ENCODE measurements at places on chromosomes 16 and 17. TPM values are rescaled to one million over a fixed set of nuclear protein-coding genes. Genes with fewer than 3 reads are reported as not detected.

GRCh38 chr16:89061590-89062380 is 31.9 kb upstream of the ACSF3 start:
- H3K4me3 ChIP-seq: no peak overlapping the region
- no peaks in the 10 kb centered on the region for H3K27me3 ChIP-seq
- H3K36me3 ChIP-seq: no peaks in the 10 kb centered on the region
- DNase-seq: no peak
- H3K27ac ChIP-seq: no peak overlapping the region

DNA sequence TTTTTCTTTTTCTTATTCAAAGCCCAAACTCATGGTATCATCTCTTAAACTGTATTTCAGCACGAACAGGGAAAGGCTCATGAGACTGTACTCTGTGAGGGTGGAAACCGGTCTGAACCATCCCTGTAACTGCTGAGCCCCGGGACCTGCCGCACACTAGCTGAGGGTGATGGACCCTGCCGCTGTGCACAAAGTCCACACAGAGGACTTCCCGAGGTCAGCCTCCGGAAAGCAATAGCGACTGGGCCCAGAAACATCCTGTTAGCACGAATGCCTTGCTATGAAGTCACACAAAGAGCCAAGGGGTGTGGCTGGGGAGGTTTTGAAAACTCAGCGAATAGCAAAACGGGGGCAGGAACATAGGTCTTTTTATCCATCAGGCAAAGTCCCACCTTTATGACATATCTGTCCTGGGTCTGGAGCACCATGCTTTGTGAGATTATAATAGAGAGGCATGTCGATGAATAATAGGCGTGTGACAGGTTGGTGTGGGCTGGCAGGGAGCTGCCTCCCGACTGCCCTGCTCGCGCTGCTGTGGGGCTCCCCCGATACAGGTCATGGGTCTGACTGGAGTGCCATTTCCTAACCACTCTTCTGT is 33.4 kb downstream of the CDK5R1 start:
- no peak overlapping the region for H3K27ac ChIP-seq
- no peaks in the 10 kb centered on the region for H3K36me3 ChIP-seq
- no peaks in the 10 kb centered on the region for H3K4me1 ChIP-seq
- peak overlapping the region; percentile 47 for H3K4me3 ChIP-seq
- no peak for DNase-seq

DNA sequence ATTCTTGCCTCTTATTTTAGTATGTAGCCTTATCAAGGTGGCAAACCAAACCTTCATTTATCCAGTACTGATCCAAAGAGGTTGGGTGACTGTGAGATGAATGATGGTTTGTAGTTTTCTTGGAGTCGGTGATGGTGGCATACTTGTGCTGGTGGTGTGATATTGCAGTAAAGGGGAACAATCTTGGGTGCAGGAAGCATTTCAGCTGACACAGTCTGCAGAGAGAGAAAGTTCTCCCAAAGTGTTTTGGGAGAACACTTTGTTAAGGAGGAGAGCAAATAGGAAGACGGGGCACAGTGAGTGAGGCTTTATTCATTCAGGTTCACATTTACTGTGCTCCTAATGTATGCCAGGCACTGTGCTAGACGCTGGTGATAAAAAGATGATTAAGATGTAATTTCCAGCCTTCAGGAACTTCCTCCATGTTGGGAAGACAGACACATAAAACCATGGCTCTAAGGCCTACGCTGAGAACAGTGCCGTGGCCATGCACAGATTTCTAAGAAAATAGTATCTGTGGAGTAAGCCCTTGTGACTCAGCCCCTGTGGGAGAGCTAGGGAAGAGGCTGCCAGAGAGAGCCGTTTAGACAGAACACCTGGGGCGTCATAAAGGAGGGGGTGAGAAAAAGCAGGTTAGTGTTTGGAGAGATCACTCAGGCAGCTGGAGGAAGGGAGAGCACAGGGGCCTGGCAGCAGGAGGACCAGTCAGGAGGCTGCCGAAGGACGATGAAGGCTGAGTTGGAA is 13.8 kb downstream of the HEATR3 start:
- peaks cover 5% of the 10 kb centered on the region for H3K36me3 ChIP-seq
- no peak overlapping the region for H3K27ac ChIP-seq
- DNase-seq: no peak
- H3K4me3 ChIP-seq: no peak overlapping the region

DNA sequence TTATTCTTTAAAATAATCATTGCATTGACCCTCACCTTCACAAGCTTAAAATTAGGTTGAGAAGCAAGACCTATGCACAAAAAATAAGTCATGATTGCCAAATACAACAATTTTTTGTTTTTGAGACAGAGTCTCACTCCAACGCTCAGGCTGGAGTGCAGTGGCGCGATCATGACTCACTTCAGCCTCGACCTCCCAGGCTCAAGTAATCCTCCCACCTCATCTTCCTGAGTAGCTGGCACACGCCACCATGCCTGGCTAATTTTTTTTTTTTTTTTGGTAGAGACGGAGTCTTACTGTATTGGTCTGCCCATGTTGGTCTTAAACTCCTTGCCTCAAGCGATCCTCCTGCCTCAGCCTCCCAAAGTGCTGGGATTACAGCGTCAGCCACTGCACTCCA is 24.2 kb downstream of the ZNF652 start:
- DNase-seq: no peak
- H3K4me3 ChIP-seq: no peak overlapping the region
- no peaks in the 10 kb centered on the region for H3K27me3 ChIP-seq
- no peak overlapping the region for H3K27ac ChIP-seq
- no peaks in the 10 kb centered on the region for H3K36me3 ChIP-seq

GRCh38 chr16:88369447-88370008 is 13.2 kb upstream of the ZNF469 start:
- H3K4me3 ChIP-seq: no peak overlapping the region
- H3K36me3 ChIP-seq: no peaks in the 10 kb centered on the region
- no peaks in the 10 kb centered on the region for H3K27me3 ChIP-seq
- H3K27ac ChIP-seq: no peak overlapping the region
- H3K4me1 ChIP-seq: no peaks in the 10 kb centered on the region

DNA sequence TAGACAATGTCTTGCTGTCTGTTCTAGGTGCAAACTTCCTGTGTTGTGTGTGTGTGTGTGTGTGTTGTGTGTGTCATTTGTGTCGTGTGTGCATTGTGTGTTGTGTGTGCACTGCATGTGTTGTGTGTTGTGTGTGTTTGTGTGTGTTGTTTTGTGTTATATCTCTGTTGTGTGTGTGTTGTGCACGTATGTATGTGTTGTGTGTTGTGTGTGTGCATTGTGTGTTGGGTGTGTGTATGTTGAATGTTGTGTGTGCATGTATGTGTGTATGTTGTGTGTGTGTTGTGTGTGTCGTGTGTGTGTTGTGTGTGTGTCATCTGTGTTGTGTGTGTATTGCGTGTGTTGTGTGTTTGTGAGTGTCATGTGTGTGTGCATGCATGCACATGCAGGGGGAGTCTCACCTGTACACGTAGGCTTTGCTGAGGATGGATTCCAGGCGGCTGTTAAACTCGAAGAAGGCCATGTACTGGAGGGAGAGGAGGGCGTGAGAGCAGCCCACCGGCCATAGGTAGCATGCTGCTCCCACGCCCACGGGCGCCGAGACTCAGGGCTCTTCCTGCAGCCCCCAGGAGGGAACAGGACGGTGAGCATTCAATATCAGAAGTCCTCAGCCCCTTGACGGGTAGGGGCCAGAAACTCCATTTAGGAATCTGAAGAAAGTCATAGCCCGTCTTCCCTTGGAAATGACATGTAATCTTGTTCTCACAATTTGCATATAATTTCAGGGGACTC is 58.2 kb downstream of the CNGB1 start:
- DNase-seq: no peak
- H3K36me3 ChIP-seq: no peaks in the 10 kb centered on the region
- H3K4me1 ChIP-seq: no peaks in the 10 kb centered on the region

DNA sequence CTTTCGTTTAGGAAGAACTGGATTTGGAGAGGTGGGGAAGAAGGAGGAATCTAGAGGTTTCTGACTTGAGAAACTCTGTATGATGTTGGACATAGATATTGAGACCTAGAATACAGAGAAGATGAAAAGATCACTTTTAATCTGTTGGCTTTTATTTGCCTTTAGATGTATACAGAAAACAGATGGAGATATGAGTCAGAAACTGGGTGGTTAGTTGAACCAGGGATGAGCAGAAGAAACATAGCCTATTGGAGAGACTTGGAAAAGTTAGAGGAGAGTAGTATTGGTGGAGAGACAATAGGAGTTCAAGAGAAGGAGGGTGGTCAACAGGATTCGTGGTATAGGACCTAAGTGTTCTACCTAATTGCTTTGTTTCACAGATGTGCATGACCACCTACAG is 5.1 kb downstream of the PHAF1 start:
- no peak for DNase-seq
- H3K36me3 ChIP-seq: no peaks in the 10 kb centered on the region
- H3K27me3 ChIP-seq: no peaks in the 10 kb centered on the region
- H3K4me1 ChIP-seq: no peaks in the 10 kb centered on the region
- no peak overlapping the region for H3K27ac ChIP-seq
- H3K4me3 ChIP-seq: no peak overlapping the region

DNA sequence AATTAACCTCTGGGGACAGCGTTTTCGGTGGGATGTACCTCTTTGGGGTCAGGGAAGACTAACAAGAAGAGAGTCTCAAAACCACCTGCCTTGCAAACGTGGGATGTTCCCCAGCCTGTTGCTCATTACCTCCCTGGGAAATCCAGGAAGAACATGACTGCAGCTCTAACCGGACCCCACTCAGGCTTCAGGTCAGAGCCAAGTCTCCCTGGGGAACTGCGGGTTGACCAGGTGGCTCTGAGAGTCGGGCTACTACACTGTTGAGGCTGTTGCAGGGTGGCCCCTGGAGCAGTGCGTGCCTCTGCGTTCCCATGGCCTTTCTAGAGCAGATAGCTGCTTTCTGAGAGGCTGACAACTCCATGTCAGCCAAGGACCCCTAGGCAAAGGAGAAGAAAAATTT is 309.1 kb downstream of the FOXL1 start:
- no peak for DNase-seq
- H3K4me3 ChIP-seq: no peak overlapping the region
- H3K27ac ChIP-seq: no peak overlapping the region
- H3K36me3 ChIP-seq: no peaks in the 10 kb centered on the region

DNA sequence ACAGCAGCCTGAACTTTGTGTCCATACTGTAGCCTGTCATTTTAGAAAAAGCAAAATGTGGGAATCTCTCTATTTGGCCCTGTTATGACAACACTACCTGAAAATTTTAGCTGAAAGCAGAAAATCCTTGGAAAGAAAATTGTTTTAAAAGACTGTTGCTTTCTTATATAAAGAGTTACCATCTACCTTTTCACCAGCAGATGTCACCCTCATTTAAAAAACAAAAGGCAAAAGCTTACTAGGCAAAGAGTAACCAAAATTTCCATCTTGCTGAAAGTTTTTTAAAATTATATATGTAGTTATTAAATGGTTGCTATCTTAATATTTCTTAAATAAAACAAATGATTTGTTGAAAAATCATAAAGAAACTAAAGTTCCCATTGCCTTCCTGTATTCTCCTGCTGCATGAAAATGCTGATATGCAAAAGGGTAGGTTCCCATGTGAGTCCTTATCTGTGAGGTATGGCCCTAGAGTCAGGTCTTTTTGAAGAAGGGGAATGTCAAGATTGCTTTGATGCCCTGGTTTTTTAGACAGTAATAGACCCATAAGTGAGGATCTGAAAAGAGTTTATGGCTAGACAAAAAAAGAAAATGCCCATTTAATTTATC is 61.0 kb downstream of the TNRC6C start:
- H3K27me3 ChIP-seq: no peaks in the 10 kb centered on the region
- no peaks in the 10 kb centered on the region for H3K36me3 ChIP-seq
- no peak for DNase-seq
- no peak overlapping the region for H3K4me3 ChIP-seq

DNA sequence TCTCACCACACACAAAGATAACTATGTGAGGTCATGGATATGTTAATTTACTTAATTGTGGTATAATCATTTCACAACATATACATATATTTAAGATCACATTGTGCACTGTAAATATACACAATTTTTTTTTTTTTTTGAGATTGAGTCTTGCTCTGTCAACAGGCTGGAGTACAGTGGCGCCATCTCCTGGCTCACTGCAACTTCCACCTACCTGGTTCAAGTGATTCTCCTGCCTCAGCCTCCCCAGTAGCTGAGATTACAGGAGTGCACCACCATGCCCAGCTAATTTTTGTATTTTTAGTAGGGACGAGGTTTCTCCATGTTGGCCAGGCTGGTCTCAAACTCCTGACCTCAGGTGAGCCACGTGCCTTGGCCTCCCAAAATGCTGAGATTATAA is 11.5 kb upstream of the PRSS54 start:
- no peak overlapping the region for H3K4me3 ChIP-seq
- no peak for DNase-seq
- no peaks in the 10 kb centered on the region for H3K27me3 ChIP-seq
- H3K27ac ChIP-seq: no peak overlapping the region
- H3K4me1 ChIP-seq: no peaks in the 10 kb centered on the region
- H3K36me3 ChIP-seq: no peaks in the 10 kb centered on the region

DNA sequence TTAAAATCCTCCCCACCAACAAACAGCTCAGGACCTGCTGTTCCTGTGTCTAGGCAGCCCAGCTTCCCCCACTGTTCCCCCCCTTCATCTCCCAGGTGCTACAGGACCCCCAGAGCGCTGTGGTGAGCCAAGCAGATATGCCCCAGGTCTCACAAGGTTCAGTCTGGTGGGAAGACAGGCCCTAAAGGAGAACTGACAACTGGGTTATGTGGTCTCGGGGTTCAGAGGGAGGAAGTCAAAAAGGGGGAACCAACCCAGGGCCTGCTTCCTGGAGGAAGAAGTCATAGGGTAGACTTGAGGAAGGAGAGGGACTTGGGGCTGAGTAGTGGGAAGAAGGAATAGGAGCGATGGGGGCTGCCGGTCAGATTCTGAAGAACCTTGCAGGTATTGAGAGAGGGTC is 2.6 kb downstream of the RIPOR1 start:
- peaks cover 8% of the 10 kb centered on the region for H3K4me1 ChIP-seq
- H3K27me3 ChIP-seq: no peaks in the 10 kb centered on the region
- no peak overlapping the region for H3K4me3 ChIP-seq
- DNase-seq: no peak
- no peaks in the 10 kb centered on the region for H3K36me3 ChIP-seq

GRCh38 chr17:18331879-18332278 is 16.8 kb downstream of the SMCR8 start:
- no peak for DNase-seq
- no peak overlapping the region for H3K27ac ChIP-seq
- no peaks in the 10 kb centered on the region for H3K4me1 ChIP-seq
- no peak overlapping the region for H3K4me3 ChIP-seq
- H3K36me3 ChIP-seq: no peaks in the 10 kb centered on the region
- H3K27me3 ChIP-seq: no peaks in the 10 kb centered on the region

Gene TBCD
- 53.3 TPM for total RNA-seq

Gene AKAP1
- 87.7 TPM for total RNA-seq

Gene DRC3
- total RNA-seq: 0.96 TPM

Gene P2RX5
- total RNA-seq: 2.0 TPM

Gene KRT25
- not detected for total RNA-seq

Gene NRN1L
- total RNA-seq: 1.4 TPM

Gene TBC1D26
- total RNA-seq: 0.44 TPM

Gene GGA2
- total RNA-seq: 72.0 TPM

Gene KRT15
- total RNA-seq: 0.80 TPM

Gene CWC25
- 28.2 TPM for total RNA-seq

Gene ACE
- 9.1 TPM for total RNA-seq

Gene HYDIN
- 9.4 TPM for total RNA-seq

Gene WNT9B
- 2.0 TPM for total RNA-seq

Data from breast epithelium (tissue), 4 donors.